Muscle of back (tissue), 13 donors: ENCODE measurements at places on chromosomes 4 and X. TPM values are rescaled to one million over a fixed set of nuclear protein-coding genes. Genes with fewer than 3 reads are reported as not detected.

The DOK7 gene
- 15.2 TPM for polyA plus RNA-seq

The ALB gene
- polyA plus RNA-seq = 1.7 TPM

The GRID2 gene
- 0.25 TPM for polyA plus RNA-seq

The DLG3 gene
- 5.6 TPM for polyA plus RNA-seq

The PITX2 gene
- polyA plus RNA-seq = 36.9 TPM

The TBC1D9 gene
- polyA plus RNA-seq = 20.8 TPM

The PPEF2 gene
- polyA plus RNA-seq = not detected

The EIF1AX gene
- polyA plus RNA-seq = 107 TPM

The SLIT2 gene
- polyA plus RNA-seq = 19.1 TPM

The MOSPD2 gene
- 11.1 TPM for polyA plus RNA-seq

The RTL5 gene
- polyA plus RNA-seq = 12.9 TPM

The GATA1 gene
- polyA plus RNA-seq = 1.1 TPM

The PF4V1 gene
- polyA plus RNA-seq = not detected

The TLR2 gene
- polyA plus RNA-seq = 4.0 TPM

The SPP1 gene
- polyA plus RNA-seq = 189 TPM

The UGT2B15 gene
- polyA plus RNA-seq = not detected

The CENPVL1 gene
- not detected for polyA plus RNA-seq

The GAGE12G gene
- polyA plus RNA-seq = not detected

The ADGRL3 gene
- polyA plus RNA-seq = 27.5 TPM

The SOD3 gene
- 44.7 TPM for polyA plus RNA-seq

The S100P gene
- polyA plus RNA-seq = 3.2 TPM

The RASL11B gene
- 13.2 TPM for polyA plus RNA-seq
